HuH-7 (cell line): ENCODE measurements at places on chromosomes 6 and 20.

DNA sequence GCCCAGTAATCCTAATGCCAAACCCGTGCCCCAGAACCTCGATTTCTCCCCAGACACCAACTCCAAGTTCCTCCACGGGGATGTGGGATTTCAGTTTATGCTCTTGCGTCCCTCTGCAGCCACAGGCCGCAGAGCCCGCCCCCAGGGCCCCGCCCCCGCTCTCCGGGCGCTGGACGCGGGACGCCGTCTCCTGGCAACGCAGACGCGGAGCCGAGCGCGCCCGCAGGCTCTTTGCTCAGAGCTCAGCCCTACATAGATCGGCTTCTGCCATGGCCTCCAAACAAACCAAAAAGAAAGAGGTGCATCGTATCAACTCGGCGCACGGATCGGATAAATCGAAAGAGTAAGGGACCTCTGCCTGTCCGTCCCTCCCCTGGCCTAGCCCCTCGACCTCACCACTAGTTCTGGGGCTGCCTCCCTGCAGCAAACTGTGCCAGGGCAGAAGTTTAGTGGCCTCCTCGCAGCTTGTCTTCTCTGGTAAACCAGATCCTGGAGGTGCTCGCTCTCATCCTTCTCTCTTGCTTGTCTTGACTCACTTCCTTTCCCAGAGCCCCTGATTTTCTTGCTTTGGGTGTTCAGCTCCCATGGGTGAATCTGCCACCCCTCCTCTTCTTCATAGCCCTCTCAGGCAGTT lies at the start of gene ADGB:
Gene ADGB, plus strand, starts transcription at position 201 of the 634 bp plus-strand sequence. Its CDS starts 69 bp downstream, at position 270.
- peak; percentile 54 for DNase-seq

DNA sequence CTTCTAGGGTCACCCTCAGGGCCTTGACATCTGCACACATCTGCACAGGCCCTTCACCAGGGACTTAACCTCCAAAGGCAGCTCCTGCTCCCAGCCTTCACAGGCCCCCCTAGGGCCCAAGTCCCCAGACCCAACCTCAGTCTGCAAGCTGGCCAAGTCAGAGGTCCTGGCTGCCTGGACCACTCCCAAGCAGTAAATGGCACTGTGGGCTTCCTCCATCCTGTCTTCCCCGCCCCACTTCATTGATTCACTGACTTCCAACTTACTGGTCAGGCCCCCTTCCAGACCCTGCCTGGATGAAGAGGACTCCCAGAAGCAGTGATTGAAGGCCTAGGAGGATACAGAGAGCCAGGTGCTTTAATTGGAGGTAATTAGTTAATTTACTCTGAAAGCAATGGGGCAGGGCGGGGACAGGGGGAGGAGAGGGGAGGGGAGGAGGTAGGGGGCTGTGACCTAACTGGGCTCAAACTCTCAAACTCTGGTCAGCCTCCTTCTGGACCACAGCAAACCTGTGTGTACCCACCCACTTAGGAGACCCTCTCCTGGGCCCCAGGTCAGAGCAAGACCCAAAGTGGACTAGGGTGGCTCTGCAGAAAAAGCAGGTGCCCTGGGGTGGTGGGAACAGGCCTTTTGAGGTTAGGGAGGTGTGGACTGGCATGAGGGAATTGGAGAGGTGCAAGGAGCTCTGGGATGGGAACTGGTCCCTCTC lies 51.5 kb downstream of the MRPL14 start:
- no peak for DNase-seq

DNA sequence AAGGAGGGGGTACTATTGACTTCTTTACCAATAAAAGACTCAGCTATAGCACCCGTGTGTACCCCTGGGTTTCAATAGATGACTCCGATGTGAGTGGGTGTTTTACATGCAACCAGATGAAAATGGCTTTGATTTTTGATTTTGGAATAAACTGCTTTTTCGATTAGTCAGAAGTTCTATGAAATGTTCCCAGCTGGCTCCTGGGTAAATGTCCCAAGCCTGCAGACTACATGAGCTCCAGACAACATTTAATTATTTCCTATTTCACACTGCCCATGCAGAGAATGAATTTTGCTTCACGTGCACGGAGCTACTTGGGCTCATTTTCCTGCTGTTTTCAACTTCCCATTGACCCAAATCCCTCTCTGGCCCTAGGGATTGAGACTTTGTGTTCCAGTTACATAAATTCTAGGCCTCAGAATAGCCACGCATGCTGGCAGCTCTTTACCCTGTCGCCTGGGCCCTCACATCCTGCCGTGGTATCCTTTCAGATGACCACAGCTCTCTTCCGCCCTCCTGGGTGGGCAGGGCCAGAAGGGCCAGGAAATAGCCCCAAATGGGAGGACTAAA lies 59.7 kb downstream of the GPR6 start:
- no peak for DNase-seq

DNA sequence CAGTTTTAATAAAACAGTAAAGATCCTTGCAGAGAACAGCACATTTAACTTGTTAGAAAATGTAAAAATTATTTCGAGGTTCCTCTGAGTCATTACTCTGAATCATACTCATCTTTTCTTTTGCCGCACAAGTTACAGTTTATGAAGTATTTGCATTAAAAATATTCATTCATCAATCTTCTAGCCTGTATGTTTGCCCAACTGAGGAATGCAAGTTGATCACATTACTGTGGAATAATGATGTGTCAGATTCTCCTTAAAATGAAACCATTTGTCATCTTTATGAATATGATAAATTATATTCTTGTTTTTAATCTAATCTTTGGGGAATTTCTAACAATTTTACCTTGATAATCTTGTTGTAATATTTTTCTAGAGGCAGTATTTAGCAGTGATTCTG lies 340.4 kb upstream of the OPRM1 start:
- DNase-seq = no peak
